ENCODE measurements at places on chromosomes 16 and 17.

DNA sequence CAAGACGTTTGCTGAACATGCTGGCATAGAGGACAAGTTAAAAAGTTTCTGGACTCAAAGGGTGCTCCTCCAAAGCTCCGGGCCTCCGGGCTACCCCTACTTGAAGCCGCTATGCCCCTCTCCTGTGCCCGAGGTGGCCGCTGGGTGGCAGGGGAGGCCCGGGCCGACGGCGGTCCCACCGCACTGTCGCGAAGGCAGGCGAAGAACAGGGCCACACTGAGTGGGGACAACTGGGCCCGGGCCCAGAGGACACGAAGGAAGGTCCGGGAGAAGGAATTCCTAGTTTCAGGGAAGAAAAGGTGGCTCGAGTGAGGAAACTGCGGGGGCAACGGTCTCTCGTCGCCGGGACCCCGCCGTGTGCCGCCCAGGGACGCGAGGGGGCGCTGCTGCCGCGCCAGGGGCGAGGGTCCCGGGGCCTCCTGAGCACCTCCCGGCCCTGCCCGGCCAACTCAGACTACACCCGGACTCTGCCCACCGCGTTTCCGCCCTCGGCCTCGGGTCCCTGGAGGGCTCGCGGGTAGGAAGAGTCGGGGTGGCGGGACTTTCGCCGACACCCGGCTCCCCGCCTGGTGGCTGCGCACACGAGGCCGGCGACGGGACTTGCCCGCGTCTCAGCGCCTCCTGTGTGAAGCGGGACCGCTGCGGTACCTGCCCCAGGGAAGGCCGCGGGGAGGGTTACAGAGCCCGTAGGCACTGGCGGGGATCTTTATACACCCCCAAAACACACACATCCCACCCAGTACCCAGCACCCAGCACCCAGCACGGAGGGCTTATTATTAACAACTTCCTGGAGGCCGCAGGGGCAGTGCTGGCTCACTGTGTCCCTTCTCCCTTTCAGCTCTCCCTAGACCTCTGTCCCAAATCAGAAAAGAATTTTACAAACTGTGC lies 772 bp upstream of the CHCT1 start:
- peak; percentile 78 for DNase-seq

DNA sequence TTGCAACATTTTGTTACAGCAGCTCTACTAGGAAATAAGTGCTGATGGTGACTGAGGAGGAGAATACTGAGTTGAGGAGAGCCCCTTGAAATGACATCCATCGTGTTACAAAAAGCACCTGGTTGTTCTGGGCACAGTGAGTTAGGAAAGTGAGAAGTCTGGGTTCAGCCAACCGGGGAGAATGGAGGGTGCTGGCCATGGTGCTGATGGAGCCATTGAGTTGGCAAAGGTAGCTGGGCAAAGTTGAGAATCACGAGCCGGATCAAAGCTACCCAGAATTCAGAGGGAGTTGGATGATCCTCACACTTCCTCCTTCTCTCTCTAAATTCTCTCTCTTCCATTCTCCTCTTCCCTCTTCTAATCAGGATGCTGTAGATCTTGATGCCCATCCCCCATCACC lies 35.0 kb upstream of the ASIC2 start:
- no peak for DNase-seq

DNA sequence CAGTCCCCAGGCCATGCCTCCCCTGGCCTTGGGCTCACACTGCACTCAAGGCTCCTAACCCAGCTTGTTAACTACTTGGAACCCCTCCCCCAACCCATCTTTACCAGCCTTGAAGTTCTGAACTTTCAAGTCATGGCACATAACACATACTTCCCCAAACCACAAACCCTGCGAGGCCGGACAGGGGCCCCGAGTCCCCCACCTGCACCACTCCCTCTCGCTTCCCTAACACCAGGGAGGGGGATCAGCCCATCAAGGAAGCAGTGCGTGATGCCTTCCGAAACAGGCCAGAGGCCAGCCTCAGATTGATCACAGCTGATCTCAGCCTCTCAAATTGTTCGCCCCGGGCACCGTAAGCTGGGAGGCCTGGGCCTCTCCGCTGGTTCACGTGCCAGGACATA lies 3.0 kb upstream of the NLRC3 start:
- DNase-seq: no peak

DNA sequence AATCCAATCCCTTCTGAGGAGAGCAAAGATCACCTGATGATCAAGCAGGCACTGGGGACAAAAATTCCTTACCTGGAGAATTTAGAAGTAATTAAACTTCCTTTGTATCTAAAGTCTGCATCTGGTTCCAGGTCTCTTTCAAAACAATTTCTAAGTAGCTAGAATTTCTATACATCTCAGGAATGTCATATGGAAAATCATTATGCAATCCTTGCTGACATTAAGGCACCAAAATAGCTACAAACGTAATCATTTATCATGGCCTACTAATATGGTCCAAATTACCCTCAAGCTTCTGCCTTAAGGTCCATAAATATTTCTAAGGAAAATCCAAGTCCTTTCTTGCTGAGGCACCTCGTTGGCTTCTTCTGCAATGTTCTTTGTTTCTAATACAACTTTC lies 32.9 kb upstream of the YPEL2 start:
- DNase-seq: no peak
